ENCODE measurements at places on chromosomes 2 and 18.
A peak's percentile ranks its signal among the peaks of the same experiment; 100 is the strongest.

- no peak for DNase-seq
Measured at GRCh38 chr2:198347349-198347748, 543.0 kb downstream of the PLCL1 start.

- no peak for DNase-seq
Measured at GRCh38 chr2:106995556-106995955, 109.6 kb upstream of the ST6GAL2 start.

DNA sequence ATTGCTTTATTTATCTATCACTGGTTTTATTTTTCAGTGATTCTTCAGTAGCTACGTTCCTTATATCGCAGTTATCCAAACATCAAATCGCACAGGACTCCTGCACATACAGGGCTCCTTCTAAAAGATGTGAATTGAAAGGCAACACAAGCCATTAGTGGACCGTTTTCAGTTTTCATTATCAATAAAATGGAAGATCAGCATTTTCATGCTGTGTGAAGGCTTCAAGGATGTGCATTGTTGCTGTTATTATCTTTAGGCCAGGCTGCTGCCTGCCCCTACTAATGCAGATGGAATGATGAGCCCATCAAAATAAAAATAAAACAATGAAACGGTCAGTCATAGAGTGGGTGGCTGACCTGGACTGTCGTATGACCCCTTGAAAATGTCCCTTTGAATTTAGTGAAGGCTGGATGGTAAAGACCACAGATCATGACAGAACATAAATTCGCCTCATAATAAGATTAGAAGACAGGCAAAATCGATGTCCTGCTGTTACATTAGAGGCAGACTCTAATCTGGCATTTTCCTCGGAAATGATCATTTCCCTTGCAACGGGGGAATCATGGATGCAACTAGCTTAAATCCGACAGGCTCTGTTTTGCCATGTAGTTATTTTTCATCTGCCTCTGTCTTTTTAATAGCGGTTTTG is 32.9 kb downstream of the ITGB6 start:
- no peak for DNase-seq

- no peak for DNase-seq
Measured at GRCh38 chr2:147025646-147026585, 818.9 kb upstream of the ACVR2A start.

DNA sequence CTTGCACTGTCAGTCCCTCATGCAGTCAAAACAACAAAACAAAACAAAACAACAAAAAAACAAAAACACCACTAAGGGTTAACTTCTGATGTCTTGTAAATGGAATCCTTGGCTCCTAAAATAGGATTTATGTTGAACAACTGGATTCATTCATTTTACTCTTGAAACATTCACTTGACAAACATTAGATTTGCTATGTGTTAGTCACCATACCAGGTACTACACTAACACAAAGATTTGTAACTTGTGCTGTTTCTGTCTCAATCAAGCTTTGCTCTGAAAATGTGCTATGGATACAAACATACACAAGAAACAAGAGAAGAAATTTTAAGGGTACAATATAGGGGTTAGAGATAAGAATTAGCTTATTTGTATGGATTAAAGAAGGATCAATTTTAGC is 812.8 kb downstream of the LRP1B start:
- DNase-seq = no peak

GRCh38 chr2:55147041-55147440 is 85.1 kb downstream of the CLHC1 start:
- no peak for DNase-seq

DNA sequence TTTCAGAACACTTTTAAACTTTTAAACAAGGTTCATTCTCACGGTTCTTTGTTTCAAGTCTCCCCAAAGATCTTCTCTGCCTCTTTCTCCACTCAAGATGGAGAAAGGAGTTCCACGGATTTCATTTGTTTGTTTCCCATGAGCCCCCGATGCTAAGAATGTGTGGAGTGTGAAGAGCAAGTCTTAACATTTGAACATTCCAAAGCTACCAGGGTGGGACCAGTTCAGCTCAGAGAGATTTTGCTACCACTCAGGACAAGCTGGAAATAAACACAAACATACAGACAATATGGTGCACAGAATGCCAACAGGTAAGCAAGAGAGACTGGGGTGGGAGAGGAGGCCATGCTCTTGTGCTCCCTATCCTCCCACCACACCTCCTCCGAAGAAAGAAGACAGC is 56.7 kb downstream of the SPRED2 start:
- DNase-seq = no peak

GRCh38 chr18:63758615-63759240 is 16.5 kb upstream of the SERPINB7 start:
- DNase-seq = no peak

DNA sequence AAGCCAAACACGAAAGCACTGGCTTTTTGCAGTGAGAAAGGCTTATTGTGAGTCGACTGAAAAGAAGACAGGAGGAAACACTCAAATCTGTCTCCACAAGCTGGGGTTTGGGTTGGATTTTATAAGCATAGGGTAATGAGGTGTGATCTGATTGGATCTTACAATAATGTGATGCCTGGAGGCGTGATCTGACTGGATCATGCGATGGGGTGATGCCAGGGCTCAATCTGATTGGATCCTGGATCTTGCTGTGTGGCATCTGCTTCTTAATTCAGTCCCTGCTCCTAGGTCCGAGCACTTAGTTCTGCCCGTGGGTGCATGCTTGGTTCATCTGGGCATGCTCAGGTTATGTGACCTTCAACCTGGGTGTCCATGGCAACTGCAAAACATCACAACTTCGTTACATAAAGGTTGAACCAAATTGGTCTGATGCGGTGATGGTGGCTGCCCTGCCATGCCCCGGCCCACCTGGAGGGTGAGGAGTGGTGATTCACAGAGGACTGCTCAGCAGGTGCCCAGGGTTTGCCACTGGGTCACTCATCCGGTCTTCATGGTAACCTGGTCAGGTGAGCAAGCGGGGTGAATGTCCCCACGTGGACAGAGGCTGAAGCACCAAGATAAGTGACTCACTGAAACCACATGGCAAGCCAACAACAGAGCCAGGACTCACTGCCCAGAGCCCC is 111.0 kb downstream of the KCNF1 start:
- peak; percentile 41 for DNase-seq

DNA sequence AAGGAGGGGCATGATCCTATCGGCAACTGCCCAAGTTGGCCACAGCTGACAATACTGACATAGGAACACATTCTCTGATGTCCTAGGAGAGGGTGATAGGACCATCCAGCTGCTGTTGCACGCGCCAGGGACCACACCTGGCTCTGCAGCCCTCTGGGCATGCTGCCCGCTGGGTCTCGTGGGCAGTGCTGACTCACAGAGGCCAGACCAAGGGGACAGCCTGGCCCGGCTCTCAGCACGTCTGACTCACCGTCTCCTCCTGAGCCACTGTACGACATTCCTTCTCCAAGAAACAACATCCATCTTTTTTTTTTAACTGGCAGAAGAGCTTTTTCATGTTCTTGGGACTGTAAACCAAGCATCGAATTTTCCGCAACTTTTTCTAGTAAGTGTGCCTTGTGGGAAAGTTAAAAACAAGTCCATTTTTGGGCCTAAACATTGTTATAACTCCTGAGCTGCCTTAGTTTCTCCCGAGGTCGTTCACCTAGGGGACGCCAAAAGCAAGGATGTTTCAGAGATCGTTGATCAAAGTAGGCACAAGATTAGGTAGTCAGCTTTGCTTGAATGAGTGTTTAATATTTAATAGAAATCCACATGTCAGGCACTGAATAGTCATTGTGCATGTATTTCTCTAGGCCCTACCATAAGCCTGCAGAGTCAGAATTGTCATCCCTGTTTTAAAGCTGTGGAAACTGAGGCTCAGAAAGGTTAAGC is 100.3 kb downstream of the TTC32 start:
- DNase-seq = peak; percentile 81

GRCh38 chr2:241219030-241219382 is 30.5 kb downstream of the ANO7 start:
- DNase-seq = no peak

DNA sequence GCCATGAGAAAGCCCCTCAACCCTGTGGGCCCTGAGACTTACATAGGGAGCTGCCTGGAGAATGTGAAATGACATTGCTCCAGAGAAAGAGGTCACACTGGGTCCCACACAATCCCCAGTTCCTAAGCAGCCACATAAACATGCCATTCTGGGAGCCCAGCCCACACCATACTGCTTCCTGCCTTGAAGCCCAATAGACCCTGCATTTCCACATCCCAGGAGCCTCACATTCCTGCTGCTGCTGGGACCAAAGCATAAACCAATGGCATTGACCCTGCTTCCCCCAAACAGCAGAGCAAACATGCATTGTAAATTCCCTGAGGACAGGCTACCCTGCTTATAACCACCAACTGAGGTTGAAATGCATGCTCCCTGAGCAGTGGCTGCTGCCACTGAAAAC is 1117.6 kb upstream of the SLC39A10 start:
- DNase-seq = no peak

GRCh38 chr2:15798701-15799431 is 141.5 kb upstream of the MYCN start:
- DNase-seq = no peak

DNA sequence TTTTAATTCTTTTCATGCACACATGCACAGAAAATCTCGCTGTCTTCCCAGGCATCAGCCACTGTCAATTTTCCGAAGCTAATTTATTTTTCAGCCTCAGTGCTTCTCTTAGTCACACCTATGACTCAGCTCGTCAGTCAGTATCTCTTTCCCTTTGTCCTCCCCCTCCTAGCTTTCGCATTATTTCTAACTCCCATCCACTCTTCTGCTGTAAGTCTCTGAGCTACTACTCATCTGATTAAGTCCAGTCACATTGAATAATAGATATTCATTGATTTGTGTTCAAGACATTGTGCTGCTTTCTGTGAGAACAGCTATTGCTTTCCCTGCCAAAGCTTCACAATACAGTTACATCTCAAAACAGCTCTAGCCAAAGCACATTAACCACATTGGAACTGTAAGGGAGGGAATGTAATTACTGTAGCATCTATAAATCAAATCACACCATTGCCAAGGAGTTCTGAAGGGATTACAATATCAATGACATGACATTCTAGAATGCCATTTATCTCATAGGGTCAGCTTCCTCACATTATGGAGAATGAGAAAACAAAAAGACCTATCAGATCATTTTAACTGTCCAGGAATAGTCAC is 89.4 kb downstream of the SCN3A start:
- no peak for DNase-seq

DNA sequence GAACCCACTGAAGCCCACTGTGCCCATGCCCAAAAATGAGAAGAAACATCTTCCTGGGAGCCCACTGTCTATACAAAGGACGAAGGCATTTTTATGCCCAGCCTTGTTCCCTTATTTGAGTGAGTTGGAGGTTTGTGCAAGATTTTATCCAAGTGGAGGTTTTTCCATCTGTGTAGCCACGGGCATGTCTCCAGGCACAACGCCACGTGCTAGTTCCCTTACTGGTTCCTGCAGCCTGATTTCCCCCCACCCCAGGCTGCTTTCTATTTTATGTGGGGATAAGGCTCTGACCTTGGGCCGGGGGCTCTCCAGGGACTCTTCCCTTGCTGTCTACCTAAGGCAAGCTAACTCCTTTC is 22.2 kb upstream of the TXNL4A start:
- no peak for DNase-seq

- no peak for DNase-seq
Measured at GRCh38 chr18:50000227-50000626, 186.9 kb upstream of the ACAA2 start.

DNA sequence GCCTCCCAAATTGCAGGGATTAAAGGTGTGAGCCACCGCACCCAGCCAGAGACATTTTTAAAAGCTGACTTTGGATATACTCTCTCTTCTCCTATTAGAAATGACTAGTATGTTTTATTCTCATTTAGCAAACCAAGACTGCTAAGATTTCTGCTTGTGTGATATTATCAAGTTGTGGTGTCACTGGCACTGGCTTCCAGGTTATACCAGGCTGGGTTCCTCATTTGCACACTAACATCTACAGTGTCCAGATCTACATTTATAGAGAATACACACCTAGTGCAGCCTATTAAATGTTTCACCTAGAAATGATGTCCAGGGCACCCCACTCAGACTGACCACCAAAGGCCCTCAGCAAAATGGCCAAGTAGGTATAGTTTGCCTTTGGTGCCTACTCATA is 265.3 kb upstream of the STON1 start:
- no peak for DNase-seq

All from HCT116 (cell line).